ENCODE measurements at places on chromosomes 6 and 20. TPM values are rescaled to one million over a fixed set of nuclear protein-coding genes. Genes with fewer than 3 reads are reported as not detected.
A peak's percentile ranks its signal among the peaks of the same experiment; 100 is the strongest.

DNA sequence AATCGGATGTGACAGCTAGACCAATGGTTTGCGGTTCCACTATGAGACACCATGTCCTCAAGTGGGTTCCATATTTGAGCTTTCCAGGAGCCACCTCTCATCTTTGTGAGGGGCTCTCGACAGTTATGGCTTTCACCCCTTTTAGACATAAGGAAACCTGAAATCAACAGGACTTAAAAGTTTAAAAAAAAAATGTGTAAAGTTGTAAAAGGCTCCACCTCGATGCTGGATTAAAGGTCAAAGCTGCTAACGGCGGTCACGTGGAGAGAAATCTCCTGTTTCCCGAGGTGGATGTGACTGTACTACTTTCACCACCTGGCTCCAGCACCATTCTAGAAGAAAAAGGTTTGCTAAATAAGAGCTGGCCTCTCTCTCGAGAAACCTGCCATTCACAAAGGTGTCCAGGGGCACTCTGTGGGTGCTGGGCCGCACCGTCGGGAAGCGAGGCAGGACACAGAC, 542 bp downstream of the ATP5F1E start:
- no peak for DNase-seq

- DNase-seq: no peak
Measured at GRCh38 chr20:137668-138490, 4.5 kb upstream of the DEFB126 start.

DNA sequence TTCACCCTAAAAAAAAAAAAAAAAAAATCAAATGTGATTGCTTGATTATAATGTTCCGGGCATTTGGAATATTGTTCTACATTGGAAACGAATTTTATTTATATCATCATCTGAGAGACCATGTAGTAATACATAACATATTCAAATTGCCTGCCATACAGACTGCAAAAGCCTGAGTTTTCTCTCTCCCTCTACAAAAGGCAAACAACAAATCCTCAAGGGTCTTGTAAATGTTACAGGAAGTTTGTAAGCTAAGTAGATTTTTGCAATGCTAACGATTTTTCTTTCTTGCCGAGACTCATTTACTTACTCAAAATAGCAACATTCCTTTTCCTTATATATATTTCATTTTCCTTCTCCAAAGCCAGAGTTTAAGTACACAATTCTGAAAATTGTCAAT, 49.0 kb upstream of the HTR1E start:
- peak; percentile 5 for DNase-seq

DNA sequence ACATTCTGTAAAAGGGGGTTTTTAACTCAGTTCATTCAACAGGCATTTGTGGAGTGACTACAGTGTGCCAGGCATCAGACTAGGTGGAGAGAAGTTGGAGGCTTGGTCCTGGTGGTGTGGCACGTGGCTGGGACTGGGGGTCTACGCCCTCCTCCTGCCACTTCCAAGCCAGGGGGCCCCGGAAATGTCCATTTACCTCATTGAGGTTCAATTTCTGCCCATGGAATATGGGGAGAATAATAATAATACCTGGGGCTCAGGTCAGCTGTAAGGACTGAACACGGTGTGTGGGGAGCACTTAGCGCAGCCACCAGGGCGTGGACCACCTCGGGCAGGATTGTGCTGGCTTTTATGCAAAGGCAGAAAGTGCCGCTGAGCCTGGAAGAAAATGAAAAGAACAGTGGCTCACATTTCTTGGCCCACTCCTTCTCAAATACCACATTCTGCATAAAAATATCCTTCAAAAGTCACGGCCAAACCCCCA, 229.4 kb downstream of the ANKRD60 start:
- no peak for DNase-seq

- no peak for DNase-seq
Measured at GRCh38 chr6:71979911-71980310, 93.6 kb downstream of the RIMS1 start.

DNA sequence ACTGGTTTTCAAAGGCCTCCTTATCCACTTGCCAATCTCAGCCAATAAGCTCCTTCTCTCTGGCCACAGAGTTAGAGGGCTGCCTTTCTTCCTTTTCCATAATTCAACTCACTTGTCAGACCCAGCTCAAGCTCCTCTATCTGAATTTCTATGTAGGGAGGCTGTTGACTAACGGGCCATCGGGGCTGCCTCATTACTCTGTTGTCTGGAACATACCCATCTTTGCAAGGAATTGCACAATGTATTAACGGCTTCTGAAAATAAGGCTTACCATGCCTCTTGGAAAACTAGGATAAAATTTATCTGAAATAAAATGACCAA, 28.5 kb upstream of the KIF6 start:
- peak; percentile 91 for DNase-seq

GRCh38 chr20:9078826-9079731, 10.2 kb downstream of the PLCB4 start:
- DNase-seq: no peak

GRCh38 chr6:53162606-53163005, 14.0 kb upstream of the GCM1 start:
- DNase-seq: no peak

GRCh38 chr6:56399672-56400263, 152.4 kb upstream of the COL21A1 start:
- no peak for DNase-seq

DNA sequence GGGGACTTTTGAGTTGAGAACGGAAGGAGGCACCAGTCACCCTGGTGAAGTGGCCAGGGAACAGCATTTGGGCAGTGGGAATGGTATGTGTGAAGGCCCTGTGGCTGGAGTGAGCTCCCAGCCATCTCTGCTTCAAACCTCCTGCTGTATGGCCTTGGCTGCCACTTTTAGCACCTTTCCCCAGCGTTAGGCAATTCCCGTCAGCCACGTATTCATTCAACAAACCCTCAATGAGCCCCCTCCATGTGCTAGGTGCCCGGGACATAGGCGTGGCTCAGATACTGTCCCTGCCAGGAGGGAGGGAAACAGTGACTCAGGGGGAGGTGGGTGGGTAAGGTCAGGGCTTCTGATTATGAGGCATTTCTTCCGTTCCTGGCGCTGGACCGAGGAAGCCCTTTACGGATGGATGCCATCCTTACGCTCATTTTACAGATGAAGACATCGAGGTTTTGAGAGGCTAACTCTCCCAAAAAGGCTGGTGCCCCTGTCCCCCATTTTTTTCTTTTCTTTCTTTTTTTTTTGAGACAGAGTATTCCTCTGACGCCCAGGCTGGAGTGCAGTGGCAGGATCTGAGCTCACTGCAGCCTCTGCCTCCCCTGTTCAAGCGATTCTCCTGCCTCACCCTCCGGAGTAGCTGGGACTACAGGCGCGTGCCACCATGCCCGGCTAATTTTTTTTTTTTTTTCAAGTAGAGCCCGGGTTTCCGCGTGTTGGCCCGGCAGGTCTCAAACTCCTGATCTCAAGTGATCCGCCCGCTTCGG, 37.5 kb downstream of the SRC start:
- DNase-seq: no peak

DNA sequence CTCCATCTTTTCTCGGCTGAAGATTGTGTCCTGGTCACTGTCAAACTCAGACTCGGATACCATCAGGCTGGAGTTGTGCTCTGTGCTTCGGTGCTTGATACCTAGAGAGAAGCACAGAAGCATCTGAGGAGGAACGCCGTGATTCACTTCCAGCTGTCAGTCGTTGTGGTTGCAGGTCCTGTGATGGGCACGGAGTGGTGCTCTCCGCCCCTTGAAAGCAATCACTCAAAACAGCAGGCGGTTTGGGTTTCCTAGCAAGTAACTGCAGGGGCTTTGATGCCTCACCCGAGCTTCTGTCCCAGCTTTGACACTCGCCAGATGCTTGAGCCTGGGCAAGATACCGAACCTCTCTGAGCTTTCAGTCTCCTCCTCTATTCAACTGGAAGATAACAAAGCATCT, 52.5 kb downstream of the ALDH5A1 start:
- DNase-seq: peak; percentile 21

DNA sequence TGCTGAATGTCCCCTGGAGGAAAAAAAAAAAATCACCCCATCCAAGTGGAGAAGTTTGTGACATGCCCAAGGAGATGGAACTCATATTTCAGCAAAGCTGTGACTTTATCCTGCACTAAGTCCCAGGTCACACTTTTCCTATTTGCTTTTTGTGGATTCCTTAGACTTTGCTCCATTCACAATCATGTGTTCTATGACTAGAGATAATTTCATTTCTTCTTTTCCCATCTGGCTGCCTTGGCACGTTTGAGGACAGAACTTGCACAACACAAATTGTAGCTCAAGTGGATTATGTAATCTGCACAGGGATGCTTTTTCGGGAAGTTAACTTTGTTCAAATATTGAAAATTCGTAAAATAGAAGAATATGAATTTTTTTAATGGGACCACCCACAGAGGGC, 100.7 kb upstream of the PTPN1 start:
- DNase-seq: no peak

GRCh38 chr20:64154590-64155257, 9.5 kb upstream of the MYT1 start:
- no peak for DNase-seq

DNA sequence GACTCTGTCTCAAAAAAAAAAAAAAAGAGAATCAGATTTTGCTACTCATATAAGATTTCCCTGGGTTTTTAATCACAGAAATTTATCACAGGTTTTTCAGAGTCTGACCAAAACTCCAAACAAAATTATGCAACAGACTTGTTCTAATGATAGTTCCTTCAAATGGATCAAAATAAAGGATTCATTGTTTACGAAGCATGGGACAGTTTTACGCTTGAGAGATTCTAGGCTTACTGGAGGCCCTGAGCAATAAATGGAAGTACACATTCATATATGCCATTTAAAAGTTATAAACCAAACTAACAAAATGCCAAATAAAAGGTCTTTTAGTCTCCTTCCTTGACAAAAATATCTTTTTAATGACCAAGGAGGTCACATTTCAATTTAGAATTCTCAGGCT, 245.1 kb upstream of the KCNQ5 start:
- no peak for DNase-seq

DNA sequence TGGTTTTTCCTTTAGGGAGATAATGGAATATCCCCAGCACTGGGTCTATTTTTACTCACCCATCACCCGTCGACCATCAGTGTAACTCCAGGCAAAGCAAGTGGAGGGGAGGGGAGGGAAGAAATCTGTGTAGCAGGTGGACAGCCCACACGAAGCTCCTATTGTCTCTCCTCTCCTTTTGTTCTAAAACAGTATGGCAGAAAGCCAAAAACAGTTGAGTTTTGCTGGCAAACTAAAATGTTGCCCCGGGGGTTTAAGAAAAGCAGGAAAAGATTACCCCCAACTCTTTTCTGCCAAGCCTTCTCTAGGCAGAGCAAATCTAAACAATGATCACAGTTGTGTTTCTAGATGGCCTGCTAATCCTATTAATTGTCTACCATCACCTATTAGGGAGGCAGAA, 89.7 kb downstream of the PREP start:
- no peak for DNase-seq

DNA sequence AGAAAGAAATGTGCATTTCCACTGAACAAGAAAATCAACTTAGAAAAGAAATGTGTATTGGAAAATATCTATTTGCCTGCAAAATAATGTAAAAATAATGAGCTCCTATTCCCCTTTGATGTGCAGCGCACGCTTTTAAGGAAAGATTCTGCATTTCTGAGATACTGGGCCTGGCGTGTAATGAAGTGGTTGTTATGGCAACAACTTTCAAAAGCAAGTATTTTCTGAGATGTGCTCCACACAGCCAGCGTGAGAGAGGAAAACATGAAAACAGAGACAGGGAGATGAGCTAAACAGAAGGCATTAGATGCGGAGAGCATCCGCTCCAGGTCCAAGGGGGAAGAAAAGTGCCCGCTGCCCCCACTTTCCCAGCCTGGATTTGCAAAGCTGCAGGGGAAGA, 39.1 kb upstream of the GTSF1L start:
- peak; percentile 33 for DNase-seq

DNA sequence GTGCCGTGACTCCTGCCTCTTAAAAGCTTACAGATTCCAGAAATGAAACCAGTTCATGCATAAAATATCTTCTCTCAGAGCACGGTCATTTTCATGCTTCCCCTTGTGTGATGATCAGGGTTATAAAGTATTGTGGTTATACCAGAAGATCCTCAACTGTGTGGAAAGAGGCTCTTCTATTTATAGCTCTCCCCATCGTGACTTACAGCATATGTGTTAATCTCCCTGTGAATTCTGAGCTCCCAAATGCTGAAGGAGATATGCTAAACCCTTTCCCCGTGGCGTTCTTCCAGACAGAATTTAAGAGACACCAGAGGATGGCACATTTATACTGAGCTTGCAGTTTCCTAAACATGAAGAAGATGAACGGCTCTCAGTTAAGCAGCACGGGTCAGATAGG, 158.8 kb downstream of the CDH26 start:
- peak; percentile 61 for DNase-seq

GRCh38 chr6:121365536-121366521, 31.5 kb upstream of the TBC1D32 start:
- DNase-seq: no peak

DNA sequence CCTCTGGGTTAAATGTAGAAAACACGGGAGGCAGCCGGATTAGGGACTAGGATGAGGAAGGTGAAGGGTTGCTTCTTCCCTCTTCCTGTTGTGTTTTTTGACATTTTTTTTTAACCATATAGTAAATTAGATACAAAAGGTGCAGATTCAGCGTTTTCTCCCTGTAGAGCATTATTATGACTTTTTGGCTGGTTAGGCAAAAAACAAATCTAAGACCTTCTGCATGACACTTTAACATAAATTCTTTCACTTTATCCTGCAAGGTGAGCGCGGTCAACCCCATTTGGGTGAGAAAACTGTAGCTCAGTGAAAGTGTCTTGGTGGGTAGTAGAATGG, 1.3 kb downstream of the SLC16A10 start:
- DNase-seq: no peak

- no peak for DNase-seq
Measured at GRCh38 chr20:60170116-60170515, 211.9 kb downstream of the CDH26 start.

GRCh38 chr6:81556551-81556950, 195.9 kb downstream of the TENT5A start:
- peak; percentile 85 for DNase-seq

GRCh38 chr6:34020807-34021553, 124.9 kb downstream of the GRM4 start:
- no peak for DNase-seq

DNA sequence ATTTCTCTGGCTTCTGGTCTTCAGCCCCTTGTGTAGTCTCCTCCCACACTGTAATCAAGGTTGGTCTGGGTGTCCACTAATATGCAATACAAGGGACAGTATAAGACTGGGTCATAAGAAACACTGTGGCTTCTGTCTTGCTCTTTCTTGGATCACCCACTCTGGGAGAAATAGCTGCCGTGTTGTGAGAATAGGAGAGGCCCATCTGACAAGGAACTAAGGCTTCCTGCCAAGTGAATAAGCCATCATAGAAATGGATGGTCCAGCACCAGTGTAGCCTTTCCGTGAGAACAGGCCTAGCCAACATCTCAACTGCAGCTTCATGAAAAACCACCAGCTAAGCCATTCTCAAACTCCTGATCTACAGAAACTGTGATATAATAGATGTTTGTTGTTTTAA, 23.3 kb downstream of the BAG2 start:
- no peak for DNase-seq

GRCh38 chr6:39812853-39813533, 20.8 kb downstream of the DAAM2 start:
- peak; percentile 30 for DNase-seq

Gene OR2B6
- total RNA-seq: not detected

Gene SMLR1
- 0.72 TPM for total RNA-seq

Gene GPR6
- total RNA-seq: not detected

Gene BCAS1
- 4.3 TPM for total RNA-seq

Gene PAX1
- total RNA-seq: 1.9 TPM

Gene POPDC3
- 1.7 TPM for total RNA-seq

Gene ELOVL2
- total RNA-seq: 29.4 TPM

Gene POM121L2
- total RNA-seq: not detected

Gene SLC52A3
- 1.7 TPM for total RNA-seq

Gene BMP6
- total RNA-seq: 144 TPM

Gene HLA-B
- total RNA-seq: 113 TPM

Data from umbilical cord (tissue), 2 donors.